ENCODE measurements at places on chromosomes 7 and 10.

DNA sequence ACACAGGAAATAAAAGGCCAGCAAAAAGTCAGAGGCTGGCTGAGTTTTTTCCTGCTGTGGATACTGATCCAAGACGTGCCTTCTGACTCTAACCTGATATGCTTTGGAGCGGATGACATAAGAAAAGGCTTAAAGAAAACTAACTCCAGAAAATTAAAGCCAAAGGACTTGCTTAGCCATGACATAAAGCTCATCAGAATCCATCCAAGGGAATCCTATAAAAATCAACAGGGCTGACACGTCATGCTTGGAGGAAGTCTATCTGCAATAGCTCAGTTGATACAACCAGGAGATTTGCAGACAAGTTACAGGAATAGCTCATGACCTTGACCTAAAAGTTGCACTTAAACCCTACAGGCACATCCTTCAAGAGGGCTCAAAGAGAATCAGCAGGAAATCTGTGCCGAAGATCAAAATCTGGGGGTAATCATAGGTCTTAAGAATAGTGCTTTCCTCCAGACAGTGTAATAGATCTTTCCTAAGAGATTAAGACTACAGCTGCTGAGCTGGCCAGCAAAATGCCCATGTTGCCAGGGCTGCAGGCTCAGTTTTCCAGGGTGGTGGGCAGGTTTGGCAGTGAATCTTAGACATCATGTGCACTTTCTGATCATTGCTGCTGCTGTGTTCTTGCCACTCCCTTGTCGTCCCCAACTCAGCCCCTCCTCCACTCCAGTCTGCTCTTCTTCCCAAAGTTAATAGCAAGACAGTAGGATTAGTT lies 111.5 kb upstream of the SVIL start:
- DNase-seq, result peak; percentile 17

DNA sequence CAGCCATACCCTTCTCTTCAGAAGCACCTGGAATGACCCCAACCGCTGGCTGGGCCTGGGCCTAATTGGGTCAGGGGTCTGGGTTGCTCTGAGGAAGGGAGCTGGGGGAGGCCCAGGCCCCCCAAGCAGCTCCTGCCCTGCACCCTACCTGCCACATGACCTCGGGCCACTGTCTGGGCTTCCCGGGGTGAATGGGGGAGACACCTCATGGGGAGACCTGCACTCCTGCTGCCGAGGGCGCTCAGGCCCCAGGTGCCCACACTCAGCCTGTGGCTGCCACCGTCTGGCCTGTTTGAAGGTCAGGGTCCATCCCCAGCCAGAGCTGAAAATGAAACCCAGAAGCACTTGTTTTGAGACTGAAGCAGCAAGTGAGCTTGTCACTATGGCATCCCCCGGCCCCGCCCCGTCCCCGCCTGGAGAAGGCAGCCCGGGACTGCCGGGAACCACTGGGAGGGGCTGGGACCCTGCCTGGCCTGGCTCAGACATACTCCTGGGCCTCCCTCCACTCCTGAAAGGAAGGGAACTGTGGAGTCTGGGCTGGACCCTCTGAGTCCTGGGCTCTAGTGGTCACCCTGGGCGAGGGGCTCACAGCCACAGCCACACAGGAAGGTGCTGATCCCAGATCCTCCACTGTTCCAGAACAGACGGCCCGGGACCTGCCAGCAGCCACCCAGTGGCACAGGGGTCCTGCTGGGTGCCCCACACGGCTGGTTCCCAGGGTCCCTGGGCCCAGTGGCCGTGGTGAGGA lies 7.4 kb upstream of the MICALL2 start:
- DNase-seq, result no peak

DNA sequence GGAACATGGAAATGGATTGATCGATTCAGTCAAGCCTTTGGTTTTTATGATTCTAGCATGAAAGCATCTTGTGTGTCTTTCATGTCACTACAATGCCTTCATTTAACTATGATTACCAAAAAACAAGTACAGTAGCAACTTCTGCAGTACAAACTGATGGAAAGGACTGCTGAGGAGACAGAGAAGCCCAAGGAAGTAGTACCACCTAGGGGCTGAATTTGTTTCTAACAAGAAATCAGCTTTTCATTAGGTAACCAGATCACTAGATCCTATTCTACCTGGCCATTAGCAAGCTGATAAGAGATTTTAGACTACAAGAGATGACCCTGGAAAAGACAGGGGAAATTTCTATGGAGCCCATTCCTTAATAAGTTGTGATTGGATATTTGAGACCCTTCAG lies 3.2 kb upstream of the IFIT1 start:
- DNase-seq, result no peak

DNA sequence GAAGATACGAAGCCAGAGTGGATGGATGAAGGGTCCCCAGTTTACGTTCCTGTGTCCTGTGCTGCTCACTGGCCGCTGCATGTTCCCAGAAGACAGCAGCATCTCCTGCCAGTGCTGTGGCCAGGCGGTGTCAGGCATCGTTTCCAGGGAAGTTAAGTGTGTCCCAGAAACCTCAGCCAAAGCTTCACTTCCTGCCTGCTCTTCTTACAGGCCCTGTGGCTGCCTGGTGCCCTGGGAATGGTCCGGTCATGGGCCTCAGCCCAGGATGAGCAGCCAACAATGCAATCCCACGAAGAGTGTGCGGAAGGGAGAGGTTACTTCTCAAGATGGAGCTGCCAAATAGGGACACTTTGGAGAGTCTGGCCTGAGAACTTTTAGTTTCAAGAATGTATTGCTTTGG lies 99.7 kb upstream of the TARP start:
- no peak for DNase-seq

GRCh38 chr7:144857463-144857862 lies 21.6 kb upstream of the TPK1 start:
- DNase-seq, result no peak

GRCh38 chr7:50190776-50191175 lies 97.7 kb upstream of the ZPBP start:
- no peak for DNase-seq

Measured in HFF-Myc (cell line).